ENCODE measurements at places on chromosomes 7 and 10. TPM values are rescaled to one million over a fixed set of nuclear protein-coding genes. Genes with fewer than 3 reads are reported as not detected.

NRAP gene
- polyA plus RNA-seq = not detected

OPALIN gene
- polyA plus RNA-seq = 0.50 TPM

SMKR1 gene
- polyA plus RNA-seq = 4.8 TPM

SEC61G gene
- 461 TPM for polyA plus RNA-seq

KLF14 gene
- polyA plus RNA-seq = not detected

All from Purkinje cell (primary cell).